ENCODE measurements at places on chromosomes 11 and 22. TPM values are rescaled to one million over a fixed set of nuclear protein-coding genes. Genes with fewer than 3 reads are reported as not detected.

PGAP2 gene
- 8.7 TPM for total RNA-seq

CDHR5 gene
- 0.75 TPM for total RNA-seq

DNA sequence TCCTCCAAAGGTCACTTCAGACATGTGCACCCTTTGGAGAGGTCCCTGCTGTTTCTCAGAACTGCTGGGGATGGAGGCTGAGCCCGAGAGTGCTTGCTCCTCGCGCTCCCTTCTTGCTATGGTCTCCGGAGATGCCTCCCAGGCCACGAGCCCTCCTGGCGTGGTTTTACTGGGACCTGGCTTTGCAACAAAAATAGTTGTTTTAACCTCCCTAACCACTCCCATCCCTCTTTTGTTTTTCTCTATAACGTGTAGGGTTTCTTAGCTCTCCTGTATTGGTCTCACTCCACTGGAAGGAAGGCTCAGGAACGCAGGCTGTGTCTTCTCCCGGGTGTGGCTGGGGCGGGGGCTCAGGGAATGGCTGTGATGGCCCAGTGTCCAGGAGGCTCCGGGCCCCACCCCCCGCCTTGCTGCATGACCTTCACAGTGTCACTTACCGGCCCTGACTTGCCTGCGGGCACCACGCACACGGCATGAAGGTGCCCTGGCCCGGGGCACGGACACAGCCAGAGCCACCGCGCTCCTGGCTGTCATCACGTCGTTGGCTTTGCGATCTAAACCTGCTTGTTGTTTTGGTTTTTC, 5.6 kb downstream of the PTDSS2 start:
- H3K36me3 ChIP-seq: peaks cover 45% of the 10 kb centered on the region
- no peaks in the 10 kb centered on the region for H3K27me3 ChIP-seq
- no peak for DNase-seq
- H3K27ac ChIP-seq: no peak overlapping the region

DNA sequence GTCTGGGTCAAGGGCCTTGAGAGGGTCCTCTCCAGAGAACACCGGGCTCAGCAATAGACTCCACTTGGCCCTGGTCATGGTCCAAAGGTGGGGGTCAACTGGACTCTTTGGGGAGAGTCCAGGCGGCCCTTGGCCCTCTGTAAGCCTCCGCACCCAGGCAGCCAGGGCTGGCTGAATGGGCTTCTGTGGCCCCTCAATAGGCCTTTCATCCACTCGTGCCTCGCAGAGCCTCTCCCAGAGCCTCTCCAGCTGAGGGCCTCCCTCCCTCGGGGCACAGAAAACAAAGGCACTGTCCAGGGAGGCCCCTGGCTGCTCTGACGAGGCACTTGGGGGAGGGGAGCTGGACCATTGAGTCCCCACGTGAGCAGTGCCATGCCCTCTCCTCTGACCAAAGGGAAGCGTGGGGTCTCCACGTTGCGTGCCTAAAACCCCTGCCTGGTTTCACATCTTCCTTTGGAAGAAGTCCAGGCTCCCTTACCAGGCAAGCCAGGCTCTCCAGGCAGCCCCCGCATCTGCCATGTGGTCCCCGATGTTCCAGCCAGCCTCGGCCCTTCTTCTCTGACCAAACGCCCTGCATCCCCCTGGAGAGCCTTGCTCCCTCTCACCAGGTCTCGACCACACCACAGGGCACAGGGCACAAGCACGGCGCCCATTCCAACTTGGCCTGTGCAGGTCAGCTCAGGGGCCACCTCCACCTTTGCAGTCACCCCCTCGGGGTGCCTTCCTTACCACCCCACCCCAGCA, 15.5 kb downstream of the KIAA0930 start:
- no peak for DNase-seq
- H3K4me3 ChIP-seq: no peak overlapping the region
- H3K36me3 ChIP-seq: no peaks in the 10 kb centered on the region
- H3K4me1 ChIP-seq: peaks cover 30% of the 10 kb centered on the region
- no peaks in the 10 kb centered on the region for H3K27me3 ChIP-seq
- H3K27ac ChIP-seq: no peak overlapping the region

- H3K4me1 ChIP-seq: peaks cover 17% of the 10 kb centered on the region
- peaks cover 75% of the 10 kb centered on the region for H3K36me3 ChIP-seq
- peak overlapping the region; percentile 93 for H3K27ac ChIP-seq
- H3K27me3 ChIP-seq: no peaks in the 10 kb centered on the region
- no peak overlapping the region for H3K4me3 ChIP-seq
Measured at GRCh38 chr22:41217553-41218157, 12.5 kb downstream of the L3MBTL2 start.

FZD4 gene
- 40.5 TPM for total RNA-seq

- H3K27me3 ChIP-seq: peaks cover 23% of the 10 kb centered on the region
- H3K4me1 ChIP-seq: peaks cover 6% of the 10 kb centered on the region
- no peak for DNase-seq
- no peaks in the 10 kb centered on the region for H3K36me3 ChIP-seq
Measured at GRCh38 chr11:33860926-33861325, 30.9 kb downstream of the LMO2 start.

MAJIN gene
- total RNA-seq: not detected

DNA sequence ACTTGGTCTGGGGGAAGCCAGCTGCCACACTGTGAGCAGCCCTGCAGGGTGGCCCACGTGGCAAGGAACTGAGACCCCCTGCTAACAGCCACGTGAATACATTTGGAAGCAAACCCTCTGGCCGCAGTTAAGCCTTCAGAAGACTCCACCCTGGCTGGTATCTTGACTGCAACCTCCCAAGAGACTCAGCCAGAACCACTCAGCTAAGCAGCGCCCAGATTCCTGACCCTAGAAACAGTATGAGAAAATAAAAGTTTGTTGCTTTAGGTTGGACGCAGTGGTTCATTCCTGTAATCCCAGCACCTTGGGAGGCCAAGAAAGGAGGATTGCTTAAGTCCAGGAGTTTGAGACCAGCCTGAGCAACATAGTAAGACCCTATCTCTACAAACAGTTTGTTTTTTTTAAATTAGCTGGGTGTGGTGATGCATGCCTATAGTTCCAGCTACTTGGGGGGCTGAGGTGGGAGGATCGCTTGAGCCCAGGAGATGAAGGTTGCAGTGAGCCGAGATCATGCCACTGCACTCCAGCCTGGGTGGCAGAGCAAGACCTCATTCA, 8.7 kb downstream of the ZMAT5 start:
- peaks cover 6% of the 10 kb centered on the region for H3K4me1 ChIP-seq
- H3K27ac ChIP-seq: no peak overlapping the region
- H3K4me3 ChIP-seq: no peak overlapping the region
- H3K36me3 ChIP-seq: no peaks in the 10 kb centered on the region
- no peak for DNase-seq

DNA sequence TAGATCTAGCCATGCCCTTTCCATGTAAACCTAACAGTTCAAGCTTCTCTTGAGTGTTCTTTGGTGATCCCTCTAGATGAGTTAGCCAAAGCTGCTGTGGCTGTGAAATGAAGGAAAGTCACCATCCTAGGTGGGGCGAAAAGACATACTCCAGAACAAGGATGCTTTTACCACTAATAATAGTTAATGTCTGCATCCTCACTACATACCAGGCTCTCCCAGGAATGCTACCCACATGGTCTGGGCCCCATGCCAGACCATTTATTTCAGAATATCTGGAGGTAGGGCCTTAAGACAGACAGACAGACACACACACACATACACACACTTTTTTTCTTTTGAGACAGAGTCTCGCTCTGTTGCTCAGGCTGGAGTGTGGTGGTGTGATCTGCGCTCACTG, 14.7 kb downstream of the ABTB2 start:
- H3K36me3 ChIP-seq: no peaks in the 10 kb centered on the region
- no peak overlapping the region for H3K27ac ChIP-seq
- no peak overlapping the region for H3K4me3 ChIP-seq
- no peaks in the 10 kb centered on the region for H3K27me3 ChIP-seq

DNA sequence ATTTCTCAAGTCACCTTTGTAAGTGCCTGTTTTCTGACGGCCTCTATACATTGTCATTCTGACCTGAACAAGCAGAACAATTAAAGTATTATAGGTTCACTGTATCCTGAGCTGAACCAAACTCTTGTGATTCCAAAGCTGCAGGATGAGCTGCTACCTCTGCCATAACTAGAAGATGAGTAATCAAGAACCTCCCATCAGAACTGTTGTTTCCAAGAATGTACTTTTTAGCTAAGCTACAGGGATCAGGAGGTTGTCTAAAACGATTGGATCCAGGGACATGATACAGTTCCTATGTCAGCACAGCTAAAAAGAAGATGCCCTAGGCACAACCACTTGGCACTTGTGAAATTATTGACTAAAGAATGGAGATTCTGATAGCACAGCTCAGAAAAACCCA, 288.4 kb upstream of the CCDC90B start:
- no peaks in the 10 kb centered on the region for H3K36me3 ChIP-seq
- H3K27me3 ChIP-seq: no peaks in the 10 kb centered on the region
- H3K4me3 ChIP-seq: no peak overlapping the region
- no peak overlapping the region for H3K27ac ChIP-seq

GVQW3 gene
- total RNA-seq: 3.4 TPM
